ENCODE measurements at places on chromosomes 4 and X. TPM values are rescaled to one million over a fixed set of nuclear protein-coding genes. Genes with fewer than 3 reads are reported as not detected.

DNA sequence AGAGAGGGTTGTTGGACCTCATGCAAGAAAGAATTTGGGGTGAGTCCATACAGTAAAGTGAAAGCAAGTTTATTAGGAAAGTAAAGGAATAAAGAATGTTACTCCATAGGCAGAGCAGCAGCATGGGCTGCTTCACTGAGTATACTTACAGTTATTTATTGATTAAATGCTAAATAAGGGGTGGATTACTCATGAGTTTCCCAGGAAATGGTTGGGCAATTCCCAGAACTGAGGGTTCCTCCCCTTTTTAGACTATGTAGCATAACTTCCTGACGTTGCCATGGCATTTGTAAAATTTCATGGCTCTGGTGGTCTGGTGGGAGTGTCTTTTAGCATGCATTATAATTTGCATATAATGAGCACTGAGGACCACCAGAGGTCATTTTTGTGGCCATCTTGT, 16.7 kb downstream of the PPP4R3C start:
- H3K4me3 ChIP-seq = no peak overlapping the region
- H3K27ac ChIP-seq = no peak overlapping the region
- DNase-seq = no peak
- no peaks in the 10 kb centered on the region for H3K36me3 ChIP-seq
- no peaks in the 10 kb centered on the region for H3K4me1 ChIP-seq

GRCh38 chr4:139840773-139841172, 175.2 kb downstream of the MGST2 start:
- DNase-seq = no peak
- H3K27ac ChIP-seq = no peak overlapping the region
- no peak overlapping the region for H3K4me3 ChIP-seq
- H3K27me3 ChIP-seq = no peaks in the 10 kb centered on the region

GRCh38 chrX:33725535-33726210, 406.4 kb downstream of the FAM47A start:
- no peak for DNase-seq
- H3K4me1 ChIP-seq = no peaks in the 10 kb centered on the region
- no peaks in the 10 kb centered on the region for H3K27me3 ChIP-seq
- H3K27ac ChIP-seq = no peak overlapping the region
- H3K4me3 ChIP-seq = peak overlapping the region; percentile 44

GRCh38 chr4:113636438-113636818, 125.1 kb downstream of the CAMK2D start:
- H3K36me3 ChIP-seq = no peaks in the 10 kb centered on the region
- H3K4me1 ChIP-seq = peaks cover 12% of the 10 kb centered on the region
- H3K27me3 ChIP-seq = no peaks in the 10 kb centered on the region

The CNGA2 gene
- total RNA-seq = not detected

Data from aorta (tissue), 5 donors.